COR-L47 (cell line): ENCODE measurements at places on chromosomes 4 and X.

DNA sequence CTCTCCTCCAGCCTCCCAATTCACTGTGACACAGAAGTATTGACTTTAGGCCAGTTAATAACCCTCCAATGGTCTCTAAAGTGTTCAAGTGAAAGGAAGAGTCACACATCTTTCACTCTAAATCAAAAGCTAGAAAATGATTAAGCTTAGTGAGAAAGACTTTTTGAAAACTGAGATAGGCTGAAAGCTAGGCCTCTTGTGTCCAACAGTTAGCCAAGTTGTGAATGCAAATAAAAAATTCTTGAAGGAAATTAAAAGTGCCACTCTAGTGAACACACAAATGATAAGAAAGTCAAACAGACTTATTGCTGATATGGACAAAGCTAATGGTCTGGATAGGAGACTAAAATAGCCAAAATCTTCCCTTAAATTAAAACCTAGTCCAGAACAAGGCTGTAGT lies 687.2 kb downstream of the TRIML1 start:
- no peak for DNase-seq

DNA sequence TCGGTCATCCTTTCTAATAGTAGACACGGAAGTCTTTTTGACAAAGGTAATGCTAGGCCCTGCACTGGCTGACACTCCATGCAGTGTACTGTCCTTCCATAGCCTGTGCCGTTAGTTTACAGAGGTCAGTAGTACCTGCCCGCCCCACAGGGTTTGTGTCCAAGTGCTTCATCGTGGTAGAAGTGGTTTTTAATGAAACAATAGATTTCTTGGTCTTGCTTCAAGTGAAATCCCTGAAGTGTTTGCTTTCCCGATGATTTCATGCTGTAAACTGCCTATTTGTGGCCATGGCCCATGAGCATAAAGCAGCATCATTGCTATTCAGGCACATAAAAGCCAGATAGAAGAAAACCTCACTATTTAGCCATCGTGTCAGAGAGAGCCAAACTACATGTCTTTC lies 139.3 kb downstream of the GPR143 start:
- DNase-seq: no peak

DNA sequence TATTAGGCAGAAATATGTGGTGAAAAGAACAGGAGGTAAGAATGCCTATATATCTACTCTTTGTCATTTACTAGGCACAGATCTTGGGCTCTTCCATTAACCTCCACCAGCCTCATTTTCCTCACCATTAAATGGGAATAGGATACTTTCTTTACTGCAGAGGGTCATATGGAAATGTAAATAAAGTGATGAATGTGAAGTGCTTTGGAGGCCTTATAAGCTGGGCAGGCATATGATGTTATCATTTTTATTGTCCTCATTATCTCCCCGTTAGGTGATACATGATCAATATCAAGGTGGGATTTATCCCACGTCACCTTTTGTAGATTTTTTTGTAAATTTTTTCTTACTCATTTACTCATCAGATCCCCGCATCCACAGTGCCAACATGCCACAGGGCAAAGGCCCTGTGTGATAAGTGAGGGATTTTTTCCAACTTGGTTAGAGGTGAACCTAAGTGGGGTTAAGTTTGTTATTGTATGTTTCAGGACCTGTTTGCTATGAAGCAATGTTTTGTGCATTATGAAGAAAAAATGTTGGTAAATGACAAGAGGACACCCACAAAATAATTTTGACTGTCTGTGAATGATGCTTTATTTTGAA lies 107.8 kb downstream of the SLC4A4 start:
- DNase-seq: no peak

DNA sequence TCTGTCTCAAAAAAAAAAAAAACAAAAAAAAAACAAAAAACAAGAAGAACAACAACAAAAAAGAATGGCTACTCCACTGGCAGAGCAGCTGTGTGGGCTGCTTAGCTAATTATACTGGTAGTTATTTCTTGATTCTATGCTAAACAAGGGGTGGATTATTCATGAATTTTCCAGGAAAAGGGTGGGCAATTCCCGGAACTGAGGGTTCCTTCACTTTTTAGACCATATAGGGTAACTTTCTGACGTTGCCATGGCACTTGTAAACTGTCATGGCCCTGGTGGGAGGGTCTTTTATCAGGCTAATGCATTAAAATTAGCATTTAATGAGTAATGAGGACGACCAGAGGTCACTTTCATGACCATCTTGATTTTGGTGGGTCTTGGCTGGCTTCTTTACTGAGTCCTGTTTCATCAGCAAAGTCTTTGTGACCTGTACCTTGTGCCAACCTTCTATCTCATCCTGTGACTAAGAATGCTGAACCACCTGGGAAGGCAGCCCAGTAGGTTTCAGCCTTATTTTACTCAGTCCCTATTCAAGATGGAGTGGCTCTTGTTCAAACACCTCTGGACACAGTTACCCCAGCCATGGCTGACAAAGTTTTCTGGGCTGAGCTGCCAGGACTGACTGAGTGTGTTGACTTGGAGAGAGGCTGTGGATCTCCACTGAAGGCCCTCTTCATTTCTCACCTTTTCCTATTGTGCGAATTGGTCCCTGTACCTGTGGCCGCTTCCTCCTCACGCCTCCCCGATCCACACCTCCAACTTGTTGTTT lies 1.3 kb upstream of the OCIAD2 start:
- no peak for DNase-seq

GRCh38 chr4:72375073-72375736 lies 193.8 kb downstream of the ADAMTS3 start:
- DNase-seq: no peak

DNA sequence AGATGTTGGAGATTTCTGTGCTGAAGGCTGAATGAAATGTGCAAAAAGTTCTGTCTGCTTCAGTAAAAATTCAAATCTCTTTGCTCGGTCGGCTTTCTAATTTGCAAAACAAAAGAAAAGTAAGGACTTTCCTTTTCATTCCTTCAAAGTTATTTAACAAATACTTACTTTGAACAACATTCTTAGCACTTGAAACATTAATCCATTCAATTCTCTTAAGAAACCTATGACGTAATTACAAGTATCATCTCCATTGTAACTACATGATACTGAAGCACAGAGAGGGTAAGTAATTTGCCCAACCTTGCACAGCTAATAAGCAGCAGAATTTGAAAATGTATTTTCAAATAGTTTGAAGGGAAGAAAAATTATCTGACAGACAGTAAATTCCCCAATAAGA lies 6.9 kb downstream of the SMARCA1 start:
- DNase-seq: no peak

DNA sequence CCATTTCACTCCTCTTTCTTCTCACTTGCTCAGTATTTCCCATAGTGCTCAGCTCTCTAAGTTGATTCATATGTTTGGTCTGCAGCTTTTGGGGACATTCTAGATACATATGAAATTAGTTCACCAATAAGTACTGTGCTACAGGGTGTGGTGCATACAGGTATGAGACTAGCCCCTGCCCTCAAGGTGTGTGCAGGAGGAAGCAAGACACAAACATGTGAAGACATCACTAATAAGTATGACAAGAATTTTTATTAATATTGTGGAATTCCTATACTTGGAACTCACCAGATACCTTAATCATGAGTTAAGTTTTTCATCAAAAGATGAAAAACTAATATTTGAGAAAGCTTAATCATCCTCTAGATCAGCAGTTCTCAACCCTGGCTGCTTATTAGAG lies 505.2 kb downstream of the ZNF674 start:
- DNase-seq: no peak
